ENCODE measurements at places on chromosomes 3 and 15.

- DNase-seq = no peak
Measured at GRCh38 chr3:26271848-26272247, 350.7 kb upstream of the LRRC3B start.

- no peak for DNase-seq
Measured at GRCh38 chr3:186181901-186182300, 73.0 kb upstream of the ETV5 start.

GRCh38 chr3:38574411-38575278, 74.8 kb downstream of the SCN5A start:
- no peak for DNase-seq

- no peak for DNase-seq
Measured at GRCh38 chr3:195075199-195075940, 195.6 kb downstream of the XXYLT1 start.

DNA sequence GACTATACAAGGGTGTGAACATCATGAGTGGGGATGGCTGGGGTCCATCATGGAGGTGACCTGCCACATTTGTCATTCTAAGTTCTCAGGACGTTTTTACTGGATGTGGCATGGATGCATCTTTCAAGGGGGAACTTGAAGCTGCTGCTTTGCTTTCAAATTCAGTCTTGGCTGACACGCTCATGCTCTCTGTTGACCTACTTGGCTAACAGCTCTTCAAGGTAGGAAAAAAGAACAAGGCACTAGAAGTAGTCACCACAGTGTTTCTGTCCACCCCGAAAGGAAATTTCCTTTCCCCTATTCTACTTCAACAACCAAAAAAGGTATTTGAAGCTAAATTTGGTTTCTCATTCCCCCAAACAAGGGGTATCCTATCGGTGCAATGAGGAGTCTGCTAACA, 15.0 kb downstream of the STIMATE start:
- no peak for DNase-seq

DNA sequence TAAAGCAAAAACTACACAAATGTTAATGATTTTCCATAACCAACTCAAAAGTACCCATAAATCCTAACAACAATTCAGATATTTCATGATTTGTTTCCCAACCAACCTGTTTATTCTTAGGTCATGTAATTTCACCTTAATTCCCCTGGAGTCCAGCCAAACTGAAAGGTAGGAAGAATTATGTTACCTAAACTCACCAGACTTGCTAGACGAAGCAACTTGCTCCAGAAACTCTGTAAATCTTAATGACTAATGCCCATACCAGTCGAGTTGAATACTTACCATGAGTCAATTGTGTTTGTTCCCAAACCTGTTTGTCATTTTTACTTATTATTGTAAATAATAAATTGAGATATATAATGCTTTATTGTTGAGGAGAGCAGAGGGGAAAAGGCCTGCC, 1030.0 kb downstream of the TBL1XR1 start:
- no peak for DNase-seq

- DNase-seq = no peak
Measured at GRCh38 chr15:65312400-65312916, 8.0 kb downstream of the RNU5B-1 start.

DNA sequence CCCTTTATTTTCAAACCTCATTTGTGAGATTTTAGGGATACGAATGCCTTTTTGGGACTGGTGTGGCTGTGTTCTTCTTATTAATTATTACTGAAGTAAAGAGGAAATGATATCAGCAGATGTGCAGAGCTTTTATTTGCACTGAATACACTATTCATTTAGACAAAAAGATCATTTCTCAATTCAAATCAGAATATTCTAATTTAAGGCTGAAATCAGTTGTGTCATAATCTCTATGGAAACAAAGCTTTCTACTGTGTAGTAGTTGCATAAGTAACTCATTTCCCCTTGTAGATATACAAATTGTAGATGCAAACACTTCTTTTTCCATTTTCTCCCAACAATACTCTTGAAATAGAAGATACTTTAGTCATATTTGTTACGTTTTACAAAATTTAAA, 56.0 kb downstream of the PDE8A start:
- DNase-seq = no peak

GRCh38 chr3:71327936-71328335, 255.6 kb downstream of the FOXP1 start:
- DNase-seq = no peak

DNA sequence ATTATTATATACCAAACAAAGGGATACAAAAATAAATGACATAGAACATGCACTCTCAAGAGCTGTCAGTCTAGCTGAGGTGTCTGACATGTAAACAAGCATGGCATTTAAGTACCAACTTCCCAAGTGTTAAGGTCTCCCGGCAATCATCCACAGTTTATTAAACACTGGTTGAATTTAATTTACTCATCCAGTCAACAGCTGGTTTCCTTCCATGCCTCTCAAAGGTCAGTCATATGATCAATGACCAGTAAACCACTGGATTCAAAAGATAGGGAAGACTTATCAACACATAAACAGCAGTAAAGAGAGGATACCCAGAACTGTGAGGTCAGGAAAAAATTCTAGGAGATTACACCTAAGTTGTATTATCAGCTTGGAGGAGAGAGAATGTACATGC, 80.4 kb downstream of the ADAM10 start:
- DNase-seq = no peak

DNA sequence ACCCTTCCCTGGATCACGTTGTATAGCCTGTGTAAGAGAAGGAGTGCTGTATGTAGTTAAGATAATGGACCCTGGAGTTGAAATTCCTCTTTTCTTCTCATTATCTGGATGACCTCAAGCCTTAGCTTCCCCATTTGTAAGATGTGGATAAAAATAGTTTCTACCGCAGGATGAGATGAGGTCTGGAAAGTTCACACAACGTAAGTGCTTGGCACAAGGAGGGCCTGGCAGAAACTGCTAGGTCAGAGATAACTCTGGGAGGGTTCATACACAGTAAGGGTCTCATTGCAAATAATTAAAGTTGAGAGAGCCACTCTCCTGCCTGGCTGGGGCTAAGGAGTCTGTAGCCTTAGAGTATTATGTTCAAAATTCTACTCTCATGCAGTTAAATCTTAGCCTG, 214.4 kb downstream of the LRTM1 start:
- no peak for DNase-seq

DNA sequence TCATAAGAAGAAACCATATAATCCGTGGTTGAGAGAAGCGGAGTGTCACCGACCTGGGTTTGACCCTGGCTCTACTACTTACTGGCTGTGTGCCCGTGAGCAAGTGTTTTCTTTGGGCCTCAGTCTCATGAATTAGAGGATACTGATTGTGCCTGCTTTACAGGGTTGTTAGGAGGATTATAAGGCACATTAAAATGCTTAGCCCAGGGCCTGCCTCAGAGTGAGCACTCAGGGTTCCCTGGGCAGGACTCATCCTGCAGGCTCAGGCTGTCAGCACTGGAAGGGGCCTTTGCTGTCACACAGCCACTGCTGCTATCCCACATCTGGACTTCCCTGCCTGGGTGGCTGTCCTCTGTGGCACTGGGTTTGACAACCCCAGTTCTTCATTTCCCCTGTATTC, 4.7 kb downstream of the PLA2G4F start:
- no peak for DNase-seq

DNA sequence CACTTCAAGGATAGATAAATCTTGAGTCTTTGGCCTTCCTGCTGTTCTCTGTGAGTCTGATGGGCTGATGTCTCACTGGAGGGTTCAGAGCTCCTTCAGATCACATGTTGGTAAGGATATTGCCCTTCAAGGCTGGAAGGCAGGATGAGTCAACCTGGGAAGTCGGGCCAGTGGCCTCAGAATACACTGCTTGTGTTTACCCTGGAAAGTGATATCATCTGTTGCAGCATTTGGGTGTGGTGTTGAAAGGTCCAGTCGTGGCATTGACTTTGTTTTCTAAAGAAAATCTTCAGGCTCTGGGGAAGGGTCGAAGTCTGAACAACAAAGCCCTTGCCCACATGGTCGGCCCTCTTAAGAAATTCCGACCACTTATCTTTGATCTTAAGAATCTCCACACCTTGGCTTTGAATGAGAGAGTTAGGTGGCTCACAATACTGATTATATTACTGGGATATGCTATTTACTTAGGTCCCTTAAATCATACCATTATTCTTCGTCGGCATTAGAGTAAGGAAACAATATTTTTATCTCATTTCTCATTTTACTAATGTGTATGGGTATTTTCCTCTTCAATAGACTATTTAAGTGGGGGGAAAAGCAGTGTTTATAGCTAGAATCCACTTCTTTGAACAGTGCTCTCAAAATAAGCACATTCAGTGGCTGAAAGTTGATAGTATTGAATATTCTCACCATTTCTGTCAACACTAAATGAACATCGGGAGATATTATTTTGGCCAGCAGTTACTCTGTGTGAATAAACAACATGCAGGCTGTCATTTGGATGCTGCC, 303.9 kb upstream of the RASGRP1 start:
- no peak for DNase-seq

- DNase-seq = no peak
Measured at GRCh38 chr3:127715532-127715931, 42.8 kb downstream of the ABTB1 start.
